Stimulated activated CD8-positive, alpha-beta memory T cell treated with anti-CD3 and anti-CD28 coated beads, Interleukin-4, amount 100 ng/mL, for 48 hours (primary cell): ENCODE measurements at places on chromosomes 12 and 14.

- DNase-seq: no peak
Measured at GRCh38 chr14:93797536-93797935, 9.3 kb upstream of the PRIMA1 start.

GRCh38 chr12:104522985-104523722 lies 66.4 kb downstream of the CHST11 start:
- DNase-seq: no peak

- no peak for DNase-seq
Measured at GRCh38 chr14:92421751-92422150, 91.8 kb upstream of the RIN3 start.

- DNase-seq: no peak
Measured at GRCh38 chr14:68768316-68768715, 24.6 kb downstream of the ZFP36L1 start.

- peak; percentile 45 for DNase-seq
Measured at GRCh38 chr14:92726135-92726932, 22.1 kb downstream of the LGMN start.

- no peak for DNase-seq
Measured at GRCh38 chr14:104075530-104076151, 9.9 kb upstream of the ASPG start.

DNA sequence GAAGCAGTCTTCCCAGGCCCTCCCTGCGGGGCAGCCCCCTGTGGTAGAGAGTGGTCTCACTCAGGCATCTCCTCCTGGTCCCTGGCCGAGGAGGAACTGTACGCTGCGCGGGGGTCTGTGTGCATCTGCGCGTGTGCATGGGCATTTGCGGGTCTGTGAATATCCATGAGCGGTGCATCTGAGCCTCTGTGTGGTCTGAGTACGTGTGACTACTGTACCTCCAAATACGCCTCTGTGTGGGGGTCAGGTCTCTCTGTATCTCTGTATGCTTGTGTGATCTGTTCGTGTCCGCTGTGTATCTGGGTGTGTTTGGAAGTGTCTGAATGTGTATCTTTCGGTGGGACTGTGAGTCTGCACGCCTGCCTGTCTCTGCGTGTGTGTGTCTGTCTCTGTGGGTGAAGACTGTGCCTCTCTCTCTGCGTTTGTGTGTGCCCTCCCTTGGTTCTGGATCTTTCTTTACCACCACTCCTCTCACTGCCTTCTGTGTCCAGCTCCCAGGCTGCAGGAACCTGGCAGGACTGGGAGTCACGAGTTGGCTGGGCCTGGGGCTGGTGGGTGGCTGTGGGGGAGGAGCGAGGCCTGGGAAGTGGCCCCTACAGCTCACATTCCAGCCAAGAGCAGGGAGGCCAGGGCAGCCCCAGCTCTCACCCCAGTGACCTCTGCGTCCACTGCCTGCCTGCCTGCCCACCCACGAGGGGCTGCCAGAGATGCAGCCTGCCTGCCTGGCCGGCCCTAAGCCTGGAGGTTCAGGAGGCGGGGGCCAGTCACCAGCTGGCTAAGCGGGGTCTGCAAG lies 1.1 kb upstream of the PGF start:
- no peak for DNase-seq

- DNase-seq: no peak
Measured at GRCh38 chr12:51379571-51379970, 11.6 kb downstream of the GALNT6 start.

- no peak for DNase-seq
Measured at GRCh38 chr14:51168215-51168613, 71.8 kb upstream of the TMX1 start.

DNA sequence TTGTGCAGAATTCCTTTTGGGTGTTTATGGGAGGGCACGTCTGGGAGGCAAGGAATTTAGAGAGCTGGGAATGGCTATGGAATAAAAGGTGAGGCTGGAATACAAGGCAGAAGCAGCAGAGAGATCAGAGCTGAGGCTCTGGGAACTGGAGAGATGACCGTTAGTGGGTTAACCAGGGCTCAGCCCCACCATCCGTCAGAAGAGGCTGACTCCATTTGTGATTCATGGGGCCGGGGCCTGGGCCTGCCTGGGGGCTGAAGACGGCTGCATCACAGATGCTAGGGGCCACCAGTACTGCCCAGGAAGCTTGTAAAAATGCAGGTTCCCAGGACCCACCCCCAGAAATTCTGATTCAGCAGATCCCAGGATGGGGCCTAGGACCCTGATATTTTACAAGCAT lies 398.1 kb downstream of the MED13L start:
- DNase-seq: no peak

DNA sequence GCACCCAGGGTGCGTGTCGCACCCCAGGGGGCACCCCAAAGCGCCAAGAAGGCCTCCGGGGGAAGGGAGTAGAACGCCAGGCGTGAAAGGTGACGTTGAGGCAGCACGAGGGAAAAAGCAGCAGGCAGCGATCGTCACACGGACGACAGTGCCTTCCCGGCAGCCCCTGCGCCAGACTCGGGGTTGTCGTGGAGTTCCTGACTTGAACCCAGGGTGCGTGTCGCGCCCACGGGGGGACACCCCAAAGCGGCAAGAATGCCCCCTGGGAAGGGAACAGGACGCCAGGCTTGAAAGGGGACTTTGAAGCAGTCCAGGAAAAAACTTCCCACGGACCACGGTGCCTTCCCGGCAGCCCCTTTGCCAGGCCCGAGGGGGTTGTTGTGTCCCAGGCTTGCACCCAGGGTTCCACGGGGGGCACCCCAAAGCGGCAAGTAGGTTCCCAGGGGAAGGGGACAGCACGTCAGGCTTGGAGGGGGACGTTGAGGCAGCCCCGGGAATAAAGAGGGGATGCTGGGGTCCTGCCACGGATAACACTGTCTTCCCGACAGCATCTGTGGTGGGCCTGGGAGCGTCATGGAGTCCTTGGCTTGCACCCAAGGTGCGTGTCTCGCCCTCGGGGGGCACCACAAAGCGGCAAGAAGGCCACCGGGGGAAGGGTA lies 159.2 kb upstream of the ALG10B start:
- DNase-seq: no peak

DNA sequence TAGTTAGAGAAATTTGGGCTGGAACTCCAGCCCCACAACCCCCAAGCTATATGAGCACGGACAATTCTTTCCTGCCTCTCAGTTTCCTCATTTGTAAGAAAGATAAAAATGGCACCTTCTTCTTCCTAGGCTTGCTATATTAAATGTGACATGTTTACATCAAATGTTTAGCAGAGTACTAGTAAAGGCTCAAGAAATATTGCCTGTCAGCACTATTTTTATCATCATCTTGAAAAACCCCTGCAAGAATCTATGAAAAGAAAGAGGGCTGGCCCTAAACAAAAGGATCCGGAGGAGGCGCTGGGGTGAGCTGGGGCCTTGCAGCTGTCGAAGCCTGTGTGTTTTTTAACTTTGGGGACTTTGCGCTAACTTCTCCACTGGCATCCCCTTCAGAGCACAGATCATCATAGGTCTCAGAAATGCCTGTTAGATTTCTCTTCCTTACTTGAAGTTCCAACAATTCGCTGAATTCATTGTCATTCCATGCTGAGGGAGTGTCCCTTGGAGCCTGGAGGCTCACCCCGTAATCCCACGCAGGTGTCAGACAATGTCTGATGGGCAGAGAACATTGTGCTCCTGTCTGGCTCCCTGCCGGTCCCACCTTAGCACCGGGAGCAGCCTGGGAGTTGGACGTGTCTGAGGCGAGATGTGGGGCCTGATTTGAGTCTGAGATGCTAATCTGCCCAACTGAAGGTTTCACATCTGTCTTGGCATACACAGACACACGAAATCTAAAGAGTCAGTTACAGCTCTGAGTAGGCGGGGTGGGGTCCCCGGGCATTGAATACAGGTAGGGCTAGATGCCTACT lies 206.8 kb downstream of the NUAK1 start:
- DNase-seq: no peak

DNA sequence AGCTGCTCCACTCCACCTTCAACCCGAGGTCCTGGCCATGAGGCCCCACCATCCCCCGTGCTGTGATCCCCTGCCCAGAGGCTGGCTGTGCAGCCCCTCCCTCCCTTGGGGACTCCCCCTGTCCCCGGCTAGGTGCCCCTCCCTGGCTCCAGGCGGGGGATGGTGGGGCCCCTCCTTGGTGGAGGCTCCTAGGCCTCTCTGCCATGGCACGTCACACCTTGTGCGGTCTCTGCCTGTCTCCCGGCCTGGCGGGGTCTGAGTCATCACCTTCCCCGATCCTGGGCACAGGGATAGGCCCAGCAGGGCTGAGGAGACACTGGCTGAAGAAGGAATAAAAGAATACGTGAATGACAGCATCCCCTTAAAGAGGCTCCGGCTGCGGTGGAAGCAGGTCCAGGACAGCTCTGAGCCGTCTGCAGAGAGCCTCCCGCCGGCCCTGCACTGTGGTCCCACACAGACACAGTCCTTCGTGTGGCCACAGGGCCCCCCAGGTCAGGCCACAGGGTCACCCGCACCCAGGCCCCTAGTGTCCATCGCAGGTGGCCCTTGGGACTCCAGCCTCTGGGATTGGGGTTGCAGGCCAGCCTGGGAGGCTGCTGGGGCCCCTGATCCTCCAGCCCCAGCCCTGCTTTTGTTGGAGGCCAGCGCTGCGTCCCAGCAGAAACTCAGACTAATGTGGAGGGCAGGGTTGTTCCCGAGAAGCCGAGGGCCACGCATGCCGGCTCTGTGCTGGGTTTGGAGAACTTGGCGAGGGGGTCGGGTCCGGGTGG lies 43.6 kb downstream of the KIF26A start:
- no peak for DNase-seq

GRCh38 chr12:76470028-76470939 lies 89.3 kb downstream of the OSBPL8 start:
- DNase-seq: no peak

DNA sequence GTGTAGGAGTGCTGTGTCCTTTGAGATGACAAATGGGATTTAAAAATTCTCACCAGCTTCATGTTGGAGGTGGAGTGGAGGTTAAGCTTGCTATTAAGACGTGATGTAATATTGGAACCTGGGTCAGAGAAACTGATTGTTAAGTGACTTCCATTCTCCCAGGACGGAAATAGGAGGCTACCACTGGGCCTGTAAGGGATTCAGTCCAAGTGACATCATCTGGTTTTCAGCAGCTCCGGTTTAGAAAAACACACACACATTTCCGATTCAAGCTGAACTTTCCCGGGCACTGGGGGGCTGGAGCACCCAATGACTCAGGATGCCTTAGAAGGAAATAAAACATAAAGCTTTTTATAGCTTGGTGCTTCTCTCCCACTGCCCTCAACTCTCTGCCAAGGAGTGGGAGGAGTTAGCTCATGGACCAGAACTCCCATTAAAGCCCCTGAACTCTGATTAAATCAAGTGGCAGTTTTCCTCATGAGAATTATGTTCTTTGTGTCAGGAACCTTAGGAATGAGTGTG lies 12.4 kb downstream of the CALM1 start:
- DNase-seq: no peak

DNA sequence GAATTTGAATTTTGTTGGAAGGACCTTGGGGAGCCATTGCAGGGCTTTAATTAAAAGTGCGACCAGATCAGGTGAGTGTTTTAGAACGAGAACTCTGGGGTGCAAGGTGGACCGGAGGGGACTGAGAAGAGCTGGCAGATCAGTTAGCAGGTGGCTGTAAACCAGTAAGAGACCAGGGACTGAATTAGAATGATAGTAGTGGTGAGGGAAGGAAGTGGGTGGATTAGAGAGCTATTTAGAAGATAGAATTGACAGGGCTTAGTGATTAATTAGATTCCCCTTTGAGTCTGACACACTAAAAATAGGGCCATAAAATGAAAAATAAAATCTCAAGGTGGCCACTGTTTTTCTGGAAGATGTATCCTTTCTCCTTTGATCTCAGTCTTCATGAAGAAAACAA lies 44.8 kb downstream of the PLXNC1 start:
- DNase-seq: no peak

DNA sequence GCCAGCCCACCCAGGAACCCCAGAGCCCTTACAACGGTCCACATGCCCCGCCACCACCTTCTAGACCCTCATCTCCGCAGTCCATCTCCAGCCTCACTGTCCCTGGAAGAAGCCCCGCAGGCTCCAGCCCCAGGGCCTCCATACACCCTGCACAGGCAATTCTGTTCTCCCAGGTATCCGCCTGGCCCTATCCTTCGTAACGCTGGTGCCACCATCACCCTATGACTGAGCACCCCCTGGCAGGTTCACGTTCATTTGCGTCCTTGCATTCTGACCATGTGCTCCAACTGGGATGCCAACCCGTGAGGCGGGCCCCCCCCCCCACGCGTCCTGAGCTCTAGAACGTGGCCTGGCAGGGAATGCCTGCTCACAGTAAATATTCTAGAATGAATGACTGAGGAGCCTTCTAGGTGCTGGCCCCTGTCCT lies 675 bp upstream of the SCARB1 start:
- DNase-seq: no peak

DNA sequence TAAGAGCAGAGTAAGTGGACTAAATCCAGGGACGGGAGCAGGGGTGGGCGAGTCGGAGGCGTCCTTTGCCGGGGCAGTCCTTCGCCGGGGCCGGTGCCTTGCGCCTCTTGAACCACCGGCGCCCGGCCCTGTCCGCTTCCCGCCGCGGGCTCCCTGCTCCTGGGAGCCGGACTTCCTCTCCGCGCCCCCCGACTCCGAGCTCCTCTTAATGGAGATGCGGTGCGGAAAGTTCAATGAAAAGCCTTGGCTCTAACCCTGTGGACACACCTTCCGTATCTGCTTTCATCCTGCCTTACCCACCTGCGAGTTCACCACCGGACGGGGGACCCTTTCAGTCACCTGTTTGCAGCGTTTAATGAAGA lies 412 bp downstream of the FGFR1OP2 start:
- DNase-seq: no peak

- no peak for DNase-seq
Measured at GRCh38 chr14:100111931-100112704, 46.9 kb downstream of the EVL start.

DNA sequence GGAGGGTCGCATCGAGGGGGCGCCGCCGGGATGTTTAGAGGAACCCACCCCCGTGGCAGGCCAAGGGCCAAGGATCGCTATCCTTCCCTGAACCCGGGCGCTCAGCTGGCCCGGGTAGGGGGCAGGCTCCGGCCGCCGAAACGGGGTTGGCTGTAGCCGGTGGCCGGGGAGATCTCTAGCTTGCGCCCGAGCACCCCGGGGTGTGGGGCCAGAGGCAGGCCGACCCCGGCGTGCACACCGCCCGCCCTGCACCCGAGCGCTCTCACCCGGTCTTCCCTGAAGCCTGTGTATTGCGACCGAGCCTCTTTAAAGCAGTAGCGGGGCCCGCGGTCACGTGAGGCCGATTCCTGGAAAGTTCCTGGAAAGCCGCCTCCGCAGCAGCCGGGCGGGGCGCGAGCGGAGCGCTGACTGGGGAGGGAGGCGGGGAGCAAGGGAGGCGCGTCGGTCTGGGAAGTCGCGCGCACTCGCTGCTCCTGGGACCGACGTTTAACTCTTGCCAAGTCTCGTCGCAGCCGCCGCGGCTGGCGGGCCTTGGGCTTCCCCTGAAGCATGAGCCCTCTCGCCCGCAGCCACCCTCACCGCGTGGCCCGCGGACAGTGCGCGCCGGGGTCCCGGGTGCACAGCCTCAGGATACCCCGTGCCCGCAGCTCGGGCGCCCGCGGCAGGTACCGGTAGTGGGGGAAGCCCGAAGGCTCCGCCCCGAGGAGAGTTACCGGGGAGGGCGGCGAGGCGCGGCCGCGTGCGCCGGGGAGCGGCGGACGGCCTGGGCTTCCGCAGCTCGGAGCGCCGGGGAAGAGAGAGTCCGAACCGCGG lies 1.7 kb upstream of the SOCS2 start:
- peak; percentile 93 for DNase-seq

GRCh38 chr12:56801661-56802622 lies 38.8 kb downstream of the HSD17B6 start:
- no peak for DNase-seq
